GM23338 (cell line): ENCODE measurements at places on chromosomes 16 and 17.

GRCh38 chr17:20281860-20282259 lies 185.5 kb downstream of the LGALS9B start:
- DNase-seq: no peak

GRCh38 chr16:13999895-14000425 lies 71.2 kb upstream of the MRTFB start:
- no peak for DNase-seq

- DNase-seq: no peak
These were observed 54.1 kb downstream of the VAC14 start for GRCh38 chr16:70746708-70747424.

DNA sequence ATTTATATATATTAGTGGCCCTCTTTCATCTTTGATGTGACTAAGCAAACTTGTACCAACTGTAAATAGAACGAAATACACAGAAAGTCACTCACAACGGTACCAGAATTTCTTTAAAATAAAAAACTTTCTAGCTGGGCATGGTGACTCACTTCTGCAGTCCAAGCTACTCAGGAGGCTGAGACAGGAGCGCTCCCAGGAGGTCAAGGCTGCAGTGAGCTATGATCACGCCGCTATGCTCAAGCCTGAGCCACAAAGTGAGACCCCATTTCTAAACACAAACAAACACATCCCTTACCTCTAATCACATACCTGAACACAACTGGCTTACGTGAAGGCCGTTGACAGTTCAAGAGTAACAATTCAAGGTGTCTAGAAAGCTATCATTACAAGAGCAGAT lies 29.7 kb downstream of the STAT5B start:
- DNase-seq: no peak

- DNase-seq: no peak
These were observed 64.2 kb upstream of the DOC2B start for GRCh38 chr17:245611-246010.

- DNase-seq: no peak
These were observed 56.3 kb upstream of the CBFA2T3 start for GRCh38 chr16:89033304-89033703.

- DNase-seq: no peak
These were observed 4.8 kb downstream of the PRSS53 start for GRCh38 chr16:31083981-31084380.

GRCh38 chr16:63326736-63327339 lies 1290.6 kb upstream of the CDH8 start:
- no peak for DNase-seq

- DNase-seq: no peak
These were observed 79.8 kb downstream of the ARHGAP23 start for GRCh38 chr17:38507921-38508569.

- no peak for DNase-seq
These were observed 5.7 kb downstream of the CD300H start for GRCh38 chr17:74561586-74561985.

DNA sequence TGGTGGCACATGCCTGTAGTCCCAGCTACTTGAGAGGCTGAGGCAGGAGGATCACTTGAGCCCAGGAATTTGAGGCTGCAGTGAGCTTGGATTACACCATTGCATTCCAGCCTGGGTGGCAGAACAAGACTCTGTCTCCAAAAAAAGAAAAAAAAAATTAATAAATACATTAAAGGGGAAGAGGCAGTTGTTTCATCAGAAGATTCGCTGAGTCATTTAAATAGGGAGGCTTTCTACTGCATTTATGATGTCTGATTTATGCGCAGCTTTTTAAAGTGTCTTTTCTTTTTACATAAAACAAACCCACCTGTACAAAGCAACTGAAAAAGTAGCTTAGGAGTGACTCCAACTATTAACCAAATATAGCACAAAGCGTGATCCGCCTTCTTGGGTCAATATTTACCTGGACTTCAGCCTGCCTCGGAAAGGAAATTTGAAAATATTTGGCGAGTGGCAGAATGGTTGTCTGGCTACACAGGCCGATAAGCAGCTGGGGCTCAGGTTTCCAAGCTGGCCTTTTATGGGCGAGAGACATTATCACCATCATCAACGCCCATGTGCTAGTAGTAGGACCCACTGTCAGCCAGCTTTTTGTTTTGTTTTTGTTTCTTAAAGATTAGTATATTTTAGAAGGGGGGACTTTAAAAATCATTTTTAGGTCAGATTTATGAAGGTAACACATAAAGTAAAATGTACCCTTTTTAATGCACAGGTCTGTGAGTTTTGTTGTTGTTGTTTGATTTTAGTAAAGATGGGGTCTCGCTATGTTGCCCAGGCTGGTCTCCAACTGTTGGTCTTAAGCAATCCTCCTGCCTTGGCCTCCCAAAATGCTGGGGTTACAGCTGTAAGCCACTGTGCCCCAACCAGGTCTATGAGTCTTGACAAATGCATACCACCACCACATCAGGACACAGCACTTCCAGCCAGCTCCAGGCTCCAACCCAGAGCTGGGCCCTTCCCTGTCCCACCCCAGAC lies 42.5 kb upstream of the RASD1 start:
- no peak for DNase-seq

GRCh38 chr16:50842013-50842505 lies 100.2 kb downstream of the CYLD start:
- no peak for DNase-seq
